ENCODE measurements at places on chromosomes 7 and 10.
A peak's percentile ranks its signal among the peaks of the same experiment; 100 is the strongest.

DNA sequence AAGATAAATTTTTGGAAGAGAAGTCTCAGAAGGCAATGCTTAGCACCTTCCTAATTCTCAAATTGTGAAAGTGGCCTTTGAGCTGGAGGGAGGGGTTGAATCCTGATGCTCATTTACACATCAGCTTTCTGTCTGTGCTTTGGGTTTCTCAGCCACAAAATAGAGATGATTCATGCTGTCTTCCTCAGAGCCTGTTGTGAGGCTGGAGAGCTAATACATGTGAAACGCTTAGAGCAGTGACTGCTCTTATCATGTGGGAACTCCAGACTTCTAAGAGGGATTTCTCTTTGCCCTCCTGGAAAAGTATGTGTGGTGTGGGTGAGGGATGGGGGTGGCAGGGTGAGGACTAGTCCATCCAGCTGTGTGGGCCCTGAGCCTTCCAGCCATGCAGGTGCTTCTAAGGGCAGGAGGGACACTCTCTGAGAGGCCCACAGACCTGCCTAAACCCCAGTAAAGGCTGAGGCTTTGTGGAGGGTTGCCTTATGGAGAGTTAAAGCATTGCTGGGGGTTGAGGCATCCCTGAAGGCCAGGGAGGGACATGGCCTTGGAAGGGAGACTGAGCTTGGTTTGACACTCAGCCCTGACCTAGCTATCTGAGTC is 4.8 kb upstream of the EVX1 start:
- peak; percentile 99 for DNase-seq

- peak; percentile 94 for DNase-seq
Observed at GRCh38 chr10:47374611-47375536, 9.2 kb downstream of the ZNF488 start.

DNA sequence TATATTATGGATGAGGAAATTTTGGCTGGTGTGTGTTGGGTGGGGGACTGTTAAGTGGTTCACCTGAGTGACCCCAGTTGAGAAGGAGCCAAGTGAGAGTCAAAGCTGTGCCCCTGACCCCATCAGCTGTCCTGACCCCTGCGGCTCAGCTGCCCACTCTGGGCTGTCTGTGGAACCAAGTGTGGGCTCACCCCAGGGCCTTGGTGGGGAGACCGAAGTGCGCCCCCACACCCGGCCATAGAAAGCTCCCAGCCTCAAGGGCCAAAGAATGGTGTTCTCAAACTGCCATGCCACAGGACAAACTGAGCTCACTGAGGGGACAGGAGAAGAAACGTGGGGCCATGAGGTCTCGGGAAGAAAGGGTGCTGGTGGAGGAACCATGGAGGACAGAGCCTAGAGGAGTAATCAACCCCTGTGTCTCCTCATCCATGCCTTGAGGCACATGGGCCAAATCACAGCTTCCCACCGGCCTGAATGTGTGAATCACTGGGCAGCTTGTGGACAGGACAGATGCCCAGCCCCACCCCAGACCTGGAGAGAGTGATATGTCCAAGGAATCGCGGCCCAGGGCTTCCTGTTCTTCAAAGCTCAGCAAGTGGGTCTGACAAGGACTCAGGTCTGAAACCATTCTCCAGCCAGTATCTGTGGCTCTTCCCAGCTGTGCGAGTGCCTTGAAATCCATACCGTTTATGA is 86.2 kb upstream of the CACUL1 start:
- no peak for DNase-seq

DNA sequence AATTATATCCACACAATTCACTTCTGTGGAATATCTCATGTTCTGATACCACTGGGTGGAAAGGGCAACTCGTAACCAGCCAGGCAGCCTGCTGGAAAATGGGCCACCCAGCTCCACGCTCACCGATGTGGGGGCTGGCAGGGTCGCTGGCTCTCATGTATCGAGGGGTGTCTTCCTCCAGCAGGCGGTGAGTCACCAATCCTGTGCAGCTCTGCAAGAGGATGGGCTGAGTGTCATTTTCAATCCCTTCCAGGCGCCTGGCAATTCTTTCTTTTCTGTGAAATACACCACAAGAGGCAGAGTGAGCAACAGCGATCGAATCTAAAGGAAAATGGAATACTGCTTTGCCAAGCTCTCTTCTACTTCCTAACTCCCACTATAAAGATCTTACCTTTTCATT is 80.1 kb downstream of the SVIL start:
- DNase-seq: peak; percentile 42

GRCh38 chr7:93231259-93231658 is 907 bp upstream of the VPS50 start:
- no peak for DNase-seq

- DNase-seq: no peak
Observed at GRCh38 chr7:51046103-51046466, 263.4 kb upstream of the GRB10 start.

DNA sequence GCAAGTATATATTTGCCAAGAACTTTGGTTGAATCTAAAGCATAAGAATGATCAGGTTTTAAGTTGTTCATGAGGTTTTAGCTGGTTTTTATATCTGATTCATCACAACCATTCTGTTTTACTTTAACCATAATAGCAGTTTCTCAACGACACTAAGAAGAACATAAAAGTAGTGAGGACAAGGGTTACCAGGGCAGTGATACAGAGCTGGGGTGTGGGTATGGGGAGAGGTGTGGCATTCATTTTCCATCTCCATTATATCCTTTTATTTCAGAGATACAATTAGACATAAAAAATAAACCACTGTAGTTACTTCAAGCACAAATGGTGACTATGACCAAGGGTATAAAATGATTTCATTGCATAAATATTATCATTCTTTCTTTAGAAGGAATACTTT is 149.8 kb upstream of the STEAP4 start:
- no peak for DNase-seq

DNA sequence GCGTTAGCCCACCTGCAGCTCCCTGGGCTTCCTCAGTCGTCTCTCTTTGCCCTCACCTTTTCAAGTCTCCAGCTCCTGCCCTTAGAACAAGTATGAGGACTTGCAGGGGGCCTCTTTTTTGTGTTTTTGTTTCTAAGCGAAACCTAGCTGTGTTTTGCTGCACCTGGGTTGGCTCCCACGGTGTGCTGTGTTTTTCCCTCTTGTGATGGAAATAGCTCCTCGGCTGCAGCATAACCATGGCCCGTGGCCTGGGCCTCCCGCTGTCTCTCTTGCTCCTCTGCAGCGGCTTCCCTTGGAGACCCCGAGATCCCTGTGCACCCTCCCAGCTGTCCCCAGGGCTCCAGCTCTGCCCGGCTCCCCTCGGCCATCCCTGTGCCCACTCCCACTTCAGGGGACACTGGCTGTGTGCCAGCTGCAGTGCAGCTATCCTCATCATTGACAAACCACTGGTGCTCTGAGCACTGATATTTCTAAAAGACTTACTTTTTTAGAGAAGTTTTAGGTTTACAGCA is 75.6 kb upstream of the TCERG1L start:
- peak; percentile 41 for DNase-seq

GRCh38 chr10:78604721-78605120 is 464.0 kb upstream of the ZMIZ1 start:
- no peak for DNase-seq

- no peak for DNase-seq
Observed at GRCh38 chr7:37198906-37199485, 249.7 kb downstream of the ELMO1 start.

GRCh38 chr7:92634924-92635519 is 44.8 kb upstream of the FAM133B start:
- DNase-seq: no peak

DNA sequence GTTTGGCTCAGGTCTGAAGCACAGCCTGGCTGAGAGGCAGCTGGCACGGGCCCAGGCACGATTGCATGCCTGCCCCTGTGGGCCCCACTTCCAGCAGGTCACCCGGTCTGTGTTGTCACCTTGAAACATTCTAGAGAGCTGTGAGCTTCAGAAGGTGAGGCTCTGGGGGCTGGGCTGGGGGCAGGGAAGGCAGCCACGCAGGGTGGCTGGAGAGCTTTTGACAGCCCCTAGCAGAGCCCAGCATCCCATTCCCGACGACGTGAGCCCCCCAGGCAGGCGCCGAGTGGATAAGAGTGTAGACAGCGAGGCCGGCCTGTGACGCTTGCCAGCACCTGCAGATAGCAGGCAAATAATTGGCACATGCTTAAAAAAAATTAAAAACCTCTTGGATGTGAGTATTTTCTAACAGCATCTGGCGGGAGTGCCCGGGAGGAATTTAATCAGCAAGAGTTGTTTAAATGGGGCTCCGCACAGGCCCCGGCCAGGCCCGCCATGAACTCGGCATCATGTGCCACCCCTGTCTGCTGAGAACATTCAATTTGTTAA is 212.0 kb upstream of the TBX20 start:
- DNase-seq: no peak

- no peak for DNase-seq
Observed at GRCh38 chr7:102427019-102427405, 6.4 kb upstream of the ORAI2 start.

- DNase-seq: no peak
Observed at GRCh38 chr7:155863721-155864151, 51.5 kb upstream of the SHH start.

GRCh38 chr10:29265210-29265768 is 23.6 kb upstream of the LYZL1 start:
- DNase-seq: no peak

DNA sequence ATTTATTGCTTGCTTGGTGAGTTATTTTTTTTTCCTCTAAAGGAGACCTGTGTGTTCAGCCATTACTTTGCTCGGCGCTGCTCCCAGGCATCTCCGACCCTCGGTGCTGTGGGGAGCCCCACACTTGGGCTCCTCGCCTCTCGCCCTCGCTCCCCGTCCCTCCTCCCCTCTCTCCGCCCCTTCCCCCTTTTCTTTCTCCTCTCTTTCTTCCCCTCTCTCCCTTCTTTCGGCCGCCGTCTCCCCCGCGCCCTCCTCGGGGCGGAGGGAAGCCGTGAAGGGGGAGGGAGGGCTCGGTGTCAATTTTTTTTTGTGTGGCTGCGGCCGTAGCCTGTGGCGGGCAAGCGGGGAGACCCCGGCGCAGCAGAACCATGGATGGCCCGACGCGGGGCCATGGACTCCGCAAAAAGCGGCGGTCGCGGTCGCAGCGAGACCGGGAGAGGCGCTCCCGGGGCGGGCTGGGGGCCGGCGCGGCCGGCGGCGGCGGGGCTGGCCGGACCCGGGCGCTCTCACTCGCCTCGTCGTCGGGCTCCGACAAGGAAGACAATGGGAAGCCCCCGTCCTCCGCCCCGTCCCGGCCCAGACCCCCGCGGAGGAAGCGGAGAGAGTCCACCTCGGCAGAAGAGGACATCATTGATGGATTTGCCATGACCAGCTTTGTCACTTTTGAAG is 1.1 kb downstream of the AUTS2 start:
- DNase-seq: peak; percentile 83

- no peak for DNase-seq
Observed at GRCh38 chr10:84766923-84767322, 438.5 kb downstream of the CCSER2 start.

DNA sequence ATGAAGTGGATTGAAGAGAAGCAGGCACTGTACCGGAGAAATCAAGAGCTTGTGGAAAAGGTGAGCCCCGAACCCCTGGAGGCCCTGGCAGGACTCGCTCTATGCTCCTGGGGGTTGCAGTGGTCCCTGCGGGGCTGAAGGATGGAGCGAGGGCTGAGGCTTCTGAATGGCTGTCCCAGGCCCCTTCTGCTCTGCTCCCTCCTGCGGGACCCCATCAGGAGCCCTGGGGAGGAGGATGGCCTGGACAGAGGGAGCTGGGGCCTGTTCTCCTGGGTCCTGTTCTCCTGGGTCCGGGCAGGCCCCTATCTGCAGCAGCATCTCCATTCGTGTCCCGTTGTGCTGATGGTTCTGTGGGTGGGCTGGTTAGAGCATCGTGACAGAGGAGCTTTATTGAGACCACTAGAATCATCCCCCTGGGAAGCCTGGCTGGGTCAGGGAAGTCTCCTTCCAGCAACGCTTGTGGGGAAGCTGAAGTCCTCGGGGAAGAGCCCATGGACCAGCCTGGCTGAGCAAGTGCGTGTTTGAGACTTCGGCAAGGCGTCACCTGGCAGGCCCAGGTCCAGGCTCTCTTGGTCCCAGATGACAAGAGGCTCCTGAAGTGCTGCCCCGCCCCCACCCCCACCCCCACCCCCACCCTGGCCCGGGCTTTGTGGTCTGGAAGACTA is 41.1 kb upstream of the DPYSL4 start:
- DNase-seq: no peak

- DNase-seq: no peak
Observed at GRCh38 chr10:121459279-121459621, 139.0 kb downstream of the FGFR2 start.

- DNase-seq: no peak
Observed at GRCh38 chr7:96685353-96685752, 24.3 kb downstream of the SEM1 start.

GRCh38 chr10:107894516-107894915 is 730.0 kb upstream of the SORCS1 start:
- no peak for DNase-seq

DNA sequence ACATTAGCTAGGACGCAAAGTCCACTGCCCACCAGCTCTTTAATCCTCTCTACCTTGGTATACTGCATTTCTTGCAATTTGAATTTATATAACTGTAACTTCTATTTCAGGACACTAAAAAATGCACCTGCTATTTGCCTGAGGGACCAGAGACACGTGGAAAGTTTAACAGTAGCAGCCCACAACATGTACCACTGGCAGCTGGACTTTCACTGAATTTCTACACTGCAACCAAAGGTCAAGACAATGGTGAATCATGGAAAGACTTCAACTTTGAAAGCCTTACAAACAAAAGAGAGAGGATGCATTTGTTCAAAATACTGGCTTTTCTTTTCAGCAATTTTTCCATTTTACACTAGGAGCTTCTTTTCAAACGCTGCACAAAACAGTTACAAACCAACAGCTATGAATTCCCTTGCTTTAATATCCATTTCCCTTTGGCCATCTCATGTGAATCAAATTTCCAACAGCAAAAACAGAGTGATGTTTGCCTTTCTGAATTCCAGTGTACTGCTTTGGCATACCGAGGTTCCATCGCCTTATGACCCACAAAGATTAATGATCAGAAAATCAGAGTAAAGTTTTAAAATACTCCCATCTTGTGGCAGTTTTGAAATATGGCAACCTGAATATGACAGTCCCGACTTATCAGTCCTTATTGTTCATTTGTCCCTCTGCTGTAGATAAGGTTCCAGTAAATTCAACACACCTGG is 29.9 kb upstream of the HNRNPH3 start:
- DNase-seq: peak; percentile 67

GRCh38 chr7:2710286-2710655 is 22.3 kb downstream of the AMZ1 start:
- DNase-seq: no peak

Data from osteoblast (primary cell).